Heart left ventricle (tissue), 16 donors: ENCODE measurements at places on chromosomes 6 and 20.
A peak's percentile ranks its signal among the peaks of the same experiment; 100 is the strongest.

DNA sequence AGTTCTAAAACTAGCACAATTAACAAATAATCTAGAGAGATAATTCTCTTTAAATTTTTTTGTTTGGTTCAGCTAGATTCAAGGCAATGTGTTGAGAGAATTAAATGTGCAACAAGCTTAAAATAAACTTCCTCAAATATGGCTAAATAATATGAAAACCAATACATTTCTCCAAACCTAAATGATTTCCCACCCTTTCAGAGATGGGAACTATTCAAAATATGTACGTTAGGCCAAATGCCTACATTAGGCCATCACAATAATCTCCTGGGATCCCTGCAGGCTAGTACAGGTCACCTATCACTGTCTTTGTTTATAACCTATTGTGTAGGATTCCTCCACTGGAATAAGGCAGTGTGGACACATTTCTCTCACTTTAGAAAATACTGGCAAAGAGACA lies 1.7 kb downstream of the FAXC start:
- no peak for DNase-seq

DNA sequence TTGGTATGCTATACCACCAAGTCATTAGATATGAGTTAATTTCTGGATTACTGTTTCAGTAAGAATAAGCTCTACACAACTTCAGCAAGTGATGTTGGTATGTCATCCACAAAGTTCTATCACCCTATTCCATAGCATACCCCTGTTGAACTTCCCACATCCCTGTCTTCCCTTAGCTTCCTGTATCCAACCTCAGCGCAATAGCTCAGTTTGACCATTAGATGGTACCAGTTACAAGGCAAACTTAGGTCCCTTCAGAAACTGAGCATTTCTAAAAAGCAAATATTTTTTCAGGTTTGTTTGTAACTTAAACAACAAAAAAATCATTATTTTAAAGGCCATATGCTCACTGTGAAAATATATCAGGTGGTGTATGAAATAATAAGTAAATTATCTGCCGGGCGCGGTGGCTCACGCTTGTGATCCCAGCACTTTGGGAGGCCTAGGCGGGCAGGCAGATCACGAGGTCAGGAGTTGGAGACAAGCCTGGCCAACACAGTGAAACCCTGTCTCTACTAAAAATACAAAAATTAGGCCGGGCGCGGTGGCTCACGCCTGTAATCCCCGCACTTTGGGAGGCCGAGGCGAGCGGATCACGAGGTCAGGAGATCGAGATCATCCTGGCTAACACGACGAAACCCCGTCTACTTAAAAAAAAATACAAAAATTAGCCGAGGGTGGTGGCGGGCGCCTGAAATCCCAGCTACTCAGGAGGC lies 8.8 kb upstream of the MOG start:
- no peak for DNase-seq

GRCh38 chr20:50077818-50078601 lies 34.9 kb downstream of the UBE2V1 start:
- no peak for DNase-seq

GRCh38 chr6:112348891-112349635 lies 1.9 kb downstream of the RFPL4B start:
- DNase-seq: no peak

- no peak for DNase-seq
These were observed 19.3 kb downstream of the HIVEP2 start for GRCh38 chr6:142925575-142926110.

DNA sequence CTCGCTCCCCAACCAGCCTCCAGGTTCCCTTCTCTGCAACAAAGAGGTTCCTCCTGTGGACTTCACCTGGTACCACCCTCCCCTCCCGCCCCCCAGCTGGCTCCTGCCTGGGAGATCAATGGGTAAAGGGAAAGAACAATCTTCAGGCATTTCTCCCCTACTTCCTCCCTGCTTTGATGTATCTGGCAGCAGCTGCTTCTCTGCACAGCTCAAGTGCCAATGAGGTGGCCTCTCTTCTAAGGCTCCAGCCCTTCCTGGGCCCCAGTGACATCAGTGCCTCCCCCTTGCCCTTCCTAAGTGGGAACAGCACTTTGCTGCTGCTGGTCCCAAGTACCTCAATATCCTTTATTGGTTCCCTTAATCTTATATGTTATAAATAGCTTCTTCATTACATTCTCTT lies 23.5 kb downstream of the MOCS1 start:
- DNase-seq: no peak

DNA sequence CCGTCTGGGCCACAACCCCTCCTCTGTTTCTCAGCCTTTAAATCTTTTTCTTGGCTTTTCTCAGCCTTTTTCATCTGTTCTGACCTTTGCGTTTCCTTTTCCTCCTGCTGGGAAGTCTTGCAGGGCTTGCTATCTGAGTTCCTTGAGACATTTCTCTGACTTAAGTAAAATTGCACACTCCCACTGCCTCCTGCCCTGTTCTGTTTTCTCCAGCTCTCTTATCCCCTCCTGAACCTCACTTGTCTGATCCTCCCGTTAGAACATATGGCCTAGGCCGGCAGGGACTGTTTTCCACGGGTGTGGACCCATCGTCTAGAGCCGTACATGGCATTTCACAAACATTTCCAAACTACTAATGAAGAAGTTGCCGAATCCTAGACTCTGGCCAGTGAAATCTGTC lies 63.0 kb downstream of the ARID1B start:
- DNase-seq: no peak

DNA sequence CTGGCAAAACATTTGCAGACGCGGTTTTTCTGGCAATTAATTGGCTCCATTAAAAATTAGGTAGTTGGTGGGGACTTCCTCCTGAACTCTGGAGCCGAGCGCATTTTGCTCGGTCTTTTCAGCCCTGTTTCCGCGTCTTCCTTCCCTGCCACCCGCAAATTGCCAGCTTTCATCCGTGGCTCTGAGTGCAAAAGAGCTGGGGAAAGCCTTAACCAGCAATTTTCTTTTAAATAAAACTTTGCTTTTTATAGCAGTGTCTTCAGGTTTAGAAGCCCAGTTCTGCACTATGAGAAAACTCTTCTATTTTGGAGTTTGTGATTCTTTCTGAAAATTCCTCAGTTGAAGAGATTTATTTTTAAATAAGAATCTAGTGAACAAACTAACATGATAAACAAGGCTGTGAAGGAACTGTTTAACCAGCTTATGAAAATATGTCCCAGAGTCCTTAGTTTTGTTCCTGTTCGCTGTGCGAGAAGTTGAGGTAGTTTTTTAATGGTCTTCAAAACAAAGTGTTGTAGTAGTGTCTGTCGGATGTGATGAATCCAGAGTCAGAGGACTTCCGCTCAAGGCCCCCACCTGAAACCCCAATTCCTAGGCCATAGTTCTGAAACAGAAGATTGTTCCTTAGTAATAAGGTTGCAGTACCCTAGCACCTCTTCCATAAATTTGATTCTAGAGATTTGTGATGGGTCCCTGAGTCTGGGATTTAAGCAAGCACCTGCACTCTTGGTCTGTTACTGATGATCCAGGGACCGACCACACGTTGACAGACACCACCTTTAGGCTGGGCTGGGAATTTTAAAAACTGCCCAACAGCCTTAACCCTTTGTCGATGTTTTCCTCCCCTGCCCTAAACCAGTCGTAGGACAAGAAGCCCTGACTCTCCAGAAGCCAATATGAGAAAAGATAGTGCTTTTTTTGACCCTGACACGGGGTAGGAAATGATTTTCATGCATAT lies 950 bp downstream of the KCTD20 start:
- no peak for DNase-seq

DNA sequence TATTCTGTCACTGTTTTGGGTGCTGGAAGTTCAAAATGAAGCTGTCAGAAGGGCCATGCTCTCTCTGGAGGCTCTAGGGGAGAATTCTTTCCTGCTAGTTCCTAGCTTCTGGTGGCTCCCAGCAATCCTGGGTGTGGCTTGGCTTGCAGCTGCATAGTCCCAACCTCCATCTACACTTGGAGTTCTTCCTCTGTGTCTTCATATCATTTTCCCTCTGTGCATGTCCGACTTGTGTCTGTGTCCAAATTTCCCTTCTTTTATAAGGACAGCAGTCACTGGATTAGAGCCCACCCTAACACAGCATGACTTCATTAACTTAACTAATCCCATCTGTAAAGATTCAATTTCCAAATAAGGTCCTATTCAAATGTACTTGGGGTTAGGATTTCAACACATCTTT lies 23.3 kb upstream of the ENPP1 start:
- no peak for DNase-seq

GRCh38 chr20:57066126-57066900 lies 200.1 kb downstream of the BMP7 start:
- DNase-seq: no peak

- no peak for DNase-seq
These were observed 75.1 kb downstream of the CARMIL1 start for GRCh38 chr6:25354078-25354932.

GRCh38 chr6:121694389-121694788 lies 258.9 kb downstream of the GJA1 start:
- DNase-seq: no peak

- no peak for DNase-seq
These were observed 210.2 kb upstream of the CITED2 start for GRCh38 chr6:139584599-139584998.

DNA sequence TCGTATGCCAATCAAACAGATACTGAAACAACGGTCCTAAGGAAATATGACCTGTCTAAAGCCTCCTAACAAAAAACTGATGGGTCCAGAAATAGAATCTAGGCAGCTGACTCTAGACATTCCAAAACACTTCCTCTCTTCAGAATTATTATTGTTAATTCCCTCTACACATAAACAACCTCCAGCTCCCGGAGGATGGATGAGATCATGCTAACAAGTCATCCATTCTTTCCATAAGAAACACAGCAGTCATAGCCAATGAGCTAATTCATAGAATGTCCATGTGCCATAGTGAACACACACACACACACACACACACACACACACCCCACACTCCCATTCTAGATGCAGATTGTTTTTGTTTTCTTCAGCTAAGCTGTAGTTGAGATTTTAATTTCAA lies 44.3 kb downstream of the HDGFL1 start:
- DNase-seq: no peak

DNA sequence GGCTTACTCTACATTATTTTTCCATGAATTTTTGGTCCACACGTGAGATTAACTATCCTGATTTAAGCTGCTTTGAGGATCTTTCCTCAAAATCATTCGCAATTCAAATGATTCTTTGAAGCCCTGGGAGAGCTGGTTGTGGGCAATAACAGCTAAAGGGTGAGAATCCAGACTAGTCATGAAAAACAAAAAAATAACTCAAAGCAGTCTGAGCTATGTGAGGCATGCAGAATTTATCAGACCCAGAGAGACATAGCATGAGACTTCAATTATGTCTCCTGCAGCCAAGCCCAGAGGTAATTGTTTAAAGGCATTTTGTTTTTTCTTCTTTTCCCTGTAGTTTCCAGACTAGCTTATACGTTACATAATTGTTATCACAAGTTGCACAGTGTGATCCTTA lies 517.3 kb upstream of the PTCHD4 start:
- no peak for DNase-seq

DNA sequence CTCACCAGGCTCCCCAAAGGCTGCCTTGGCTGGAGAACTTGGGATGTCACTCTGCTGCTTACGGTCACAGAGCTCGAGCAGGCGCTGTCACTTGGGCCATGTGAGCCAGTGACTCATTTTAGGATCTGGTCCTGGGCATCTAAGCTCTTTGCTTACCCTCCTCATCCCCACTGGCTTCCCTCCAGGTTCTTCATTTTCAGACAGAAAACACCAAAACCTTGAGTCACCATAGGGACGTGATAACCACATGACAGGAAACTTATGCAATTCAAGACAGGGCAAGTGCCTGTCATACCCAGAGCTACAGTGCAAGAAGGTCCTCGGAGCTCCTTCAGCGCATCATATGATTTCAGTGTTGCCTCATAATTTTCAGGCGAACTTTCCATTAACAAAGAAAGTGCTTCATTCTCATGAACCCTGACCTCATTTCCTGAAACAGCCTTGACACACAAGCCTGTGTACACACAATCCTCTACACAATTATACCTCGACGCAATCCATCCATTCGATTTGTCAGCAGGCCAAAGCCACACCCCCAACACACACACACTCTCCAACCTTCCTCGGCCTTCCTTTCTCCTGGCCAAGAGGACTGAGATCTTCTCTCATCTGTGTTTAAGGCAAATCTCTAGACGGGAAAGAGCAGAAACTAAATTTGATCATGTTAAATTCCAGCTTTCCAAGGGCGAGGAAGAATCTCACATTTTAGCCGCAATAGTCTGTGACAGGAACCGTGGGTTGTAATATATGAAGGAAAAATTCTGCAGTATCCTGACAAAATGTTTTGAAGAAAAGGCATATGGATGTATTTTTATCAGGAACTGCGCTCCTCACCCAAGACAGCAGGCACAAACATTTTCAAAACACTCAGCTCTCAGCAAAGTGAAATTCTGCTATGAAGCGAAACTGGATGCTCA lies 25.3 kb downstream of the TBC1D7 start:
- DNase-seq: peak; percentile 60

DNA sequence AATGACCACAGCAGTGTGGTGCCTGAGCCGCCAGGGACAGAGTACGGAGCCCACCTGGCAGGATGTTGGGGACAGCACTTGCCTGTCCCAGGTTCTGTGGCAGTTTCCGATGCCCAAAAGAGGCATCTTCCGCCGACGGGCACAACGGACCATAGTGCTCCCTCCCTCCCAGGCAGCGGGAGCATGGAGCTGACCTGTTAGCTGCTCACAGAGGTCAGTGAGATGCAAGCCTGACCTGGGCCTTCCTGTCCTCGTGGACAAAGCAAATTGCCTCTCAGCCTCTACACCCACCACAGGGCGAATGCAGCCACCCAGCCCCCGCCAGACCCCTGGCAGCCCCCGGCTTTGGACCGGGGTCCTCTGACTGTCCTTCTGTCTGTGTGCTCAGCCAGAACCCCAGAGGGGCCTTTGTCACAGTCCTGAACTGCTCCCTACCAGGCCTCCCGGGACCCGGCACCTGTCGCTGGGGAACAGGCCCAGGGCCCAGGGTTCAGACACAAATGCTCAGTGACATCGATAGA lies 16.2 kb upstream of the FRMD1 start:
- DNase-seq: no peak

- DNase-seq: no peak
These were observed 116.6 kb downstream of the PTPRK start for GRCh38 chr6:128403618-128404444.

- no peak for DNase-seq
These were observed 275.5 kb downstream of the ZFAND3 start for GRCh38 chr6:38095054-38095453.

GRCh38 chr6:41028561-41029412 lies 10.2 kb downstream of the UNC5CL start:
- no peak for DNase-seq

DNA sequence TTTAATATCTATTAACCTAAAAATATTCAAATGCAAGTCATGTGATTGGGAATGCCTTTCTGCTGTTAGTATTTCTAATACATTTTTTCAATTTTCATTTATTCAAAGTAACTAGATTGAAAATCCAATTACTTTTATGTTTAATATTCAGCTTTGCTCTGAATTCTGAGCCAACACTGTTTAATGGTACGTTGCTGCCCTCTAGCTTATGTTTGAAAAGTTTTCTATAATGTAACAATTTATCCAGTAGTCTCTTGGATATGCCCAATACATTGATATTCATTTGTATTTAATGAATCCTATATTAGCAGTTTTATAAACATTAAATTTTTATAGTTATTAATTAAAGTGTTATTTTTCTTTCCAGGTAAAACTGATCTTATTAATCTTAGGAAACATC lies 47.4 kb downstream of the LGSN start:
- no peak for DNase-seq

GRCh38 chr20:56423211-56423610 lies 11.2 kb downstream of the CASS4 start:
- no peak for DNase-seq
